ENCODE measurements at places on chromosomes 1 and 21.

- no peak for DNase-seq
Observed at GRCh38 chr1:8941906-8942305, 3.8 kb upstream of the CA6 start.

DNA sequence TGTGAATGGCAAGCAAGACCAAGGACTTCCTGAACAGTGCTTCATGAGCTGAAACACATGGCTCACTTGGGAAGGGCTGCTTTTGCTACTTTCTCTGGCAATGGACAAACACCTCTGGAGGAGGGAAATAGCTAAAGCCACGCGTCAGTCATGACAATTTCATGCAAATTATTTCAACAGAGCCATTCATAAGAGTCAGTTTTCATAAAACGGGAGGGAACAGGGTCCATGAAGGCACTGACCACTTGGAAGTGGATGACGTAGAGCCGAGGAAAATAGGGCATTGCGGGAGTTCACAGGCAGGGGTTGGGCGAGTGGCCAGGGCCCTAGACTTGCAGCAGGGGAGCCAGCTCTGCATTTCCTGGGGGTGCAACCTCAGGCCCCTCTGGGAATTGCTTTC, 43.9 kb downstream of the SDC3 start:
- no peak for DNase-seq

DNA sequence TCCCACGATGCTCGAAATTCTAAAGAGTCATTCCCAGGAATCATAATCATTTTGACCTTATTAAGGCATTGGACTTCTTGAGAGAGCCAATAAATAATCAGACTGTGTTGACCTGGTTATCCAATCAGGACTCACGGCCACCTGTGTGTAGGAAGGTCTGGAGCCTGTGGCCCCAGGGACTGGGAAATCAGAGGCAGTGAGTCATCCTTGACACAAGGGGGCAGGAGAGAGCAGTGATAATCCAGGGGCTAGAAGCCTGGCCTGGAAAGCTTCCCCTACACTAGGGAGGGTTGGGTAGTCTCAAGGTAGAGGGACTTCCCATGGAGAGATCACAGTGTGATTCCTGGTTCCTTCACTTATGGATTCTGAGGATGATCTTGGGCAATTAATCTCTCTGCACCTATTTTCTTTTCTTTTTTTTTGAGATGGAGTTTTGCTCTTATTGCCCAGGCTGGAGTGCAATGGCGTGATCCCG, 4.7 kb downstream of the MR1 start:
- peak; percentile 55 for DNase-seq

GRCh38 chr1:165852871-165853270, 25.5 kb downstream of the UCK2 start:
- DNase-seq: no peak

DNA sequence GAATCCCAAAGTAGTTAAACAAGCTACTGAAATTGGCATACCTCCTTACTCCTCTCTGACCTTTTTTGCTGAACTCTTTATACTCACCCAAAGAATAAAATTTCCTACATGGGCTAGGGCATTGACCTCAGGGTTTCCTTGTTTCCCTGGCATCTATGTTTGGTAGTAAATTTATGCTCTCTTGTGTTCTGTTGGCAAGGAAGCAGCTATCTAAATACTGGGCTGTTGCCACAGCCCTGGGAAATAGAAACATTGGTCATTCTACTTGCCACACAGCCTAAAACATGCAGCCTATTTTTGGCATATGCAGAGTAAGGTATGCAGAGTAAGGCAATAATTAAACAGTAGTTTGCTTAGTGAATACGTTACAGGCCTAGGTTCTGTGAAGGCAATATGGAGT, 351.4 kb downstream of the HLX start:
- no peak for DNase-seq

- no peak for DNase-seq
Observed at GRCh38 chr1:48105165-48105564, 108.0 kb upstream of the TRABD2B start.

- DNase-seq: no peak
Observed at GRCh38 chr1:28853093-28853742, 41.2 kb downstream of the OPRD1 start.

DNA sequence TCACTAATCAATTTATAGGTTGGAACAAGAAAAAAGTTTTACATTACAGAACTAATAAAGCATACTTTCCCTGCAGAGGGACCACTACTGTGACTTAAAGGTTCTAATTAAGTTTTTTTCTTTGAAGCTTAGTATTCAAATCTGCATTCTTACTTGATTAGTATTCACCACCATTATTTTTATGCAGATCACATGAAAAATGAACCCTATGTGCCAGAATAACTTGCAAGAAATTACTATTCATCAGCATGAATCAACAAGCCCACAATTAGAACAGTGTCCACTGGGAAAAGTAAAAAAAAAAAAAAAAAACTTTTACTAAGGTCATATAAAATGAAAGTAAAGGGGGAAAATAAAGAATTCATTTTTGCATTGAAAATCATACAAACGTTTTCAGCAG, 90.8 kb downstream of the SMYD3 start:
- DNase-seq: no peak

DNA sequence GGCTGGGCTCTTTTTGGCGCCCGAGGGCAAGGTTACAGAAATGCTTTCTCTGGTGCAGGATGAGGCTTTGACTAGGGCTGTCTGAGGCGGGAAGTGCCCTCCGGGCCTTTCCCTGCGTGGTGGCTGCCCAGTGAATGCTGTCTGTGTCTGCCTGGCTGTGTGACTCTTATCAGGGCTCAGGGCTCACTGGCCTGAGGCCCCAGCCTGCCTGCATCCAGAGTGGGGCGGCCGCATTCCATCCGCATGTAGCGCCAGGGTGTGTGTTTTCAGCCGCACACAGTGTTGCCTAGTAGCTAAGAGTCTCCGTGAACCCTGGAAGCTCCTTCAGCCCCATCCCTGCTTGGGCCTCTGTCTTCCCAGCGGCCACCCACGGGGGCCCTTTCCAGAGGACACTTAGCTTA, 59.1 kb downstream of the FAAP20 start:
- DNase-seq: no peak

DNA sequence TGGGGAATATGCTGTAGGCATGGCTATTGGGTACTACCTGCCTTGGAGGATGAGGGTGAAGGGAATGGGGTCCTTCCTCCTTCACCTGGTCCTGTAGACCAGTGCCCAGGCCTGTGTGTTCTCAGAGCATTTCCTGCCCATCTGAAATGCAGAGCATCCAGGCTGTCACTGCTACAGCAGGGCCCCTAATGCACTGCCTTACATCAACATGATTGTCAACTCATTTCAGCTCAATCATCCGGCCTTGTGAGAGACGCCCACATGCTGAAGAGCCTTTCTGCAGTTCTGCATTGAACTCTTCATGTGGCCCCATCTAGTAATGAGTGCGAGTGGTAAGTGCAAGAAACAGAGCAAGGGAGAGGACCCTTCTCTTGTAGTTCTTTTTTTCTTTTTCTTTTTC, 39.8 kb upstream of the SRP9 start:
- DNase-seq: no peak

DNA sequence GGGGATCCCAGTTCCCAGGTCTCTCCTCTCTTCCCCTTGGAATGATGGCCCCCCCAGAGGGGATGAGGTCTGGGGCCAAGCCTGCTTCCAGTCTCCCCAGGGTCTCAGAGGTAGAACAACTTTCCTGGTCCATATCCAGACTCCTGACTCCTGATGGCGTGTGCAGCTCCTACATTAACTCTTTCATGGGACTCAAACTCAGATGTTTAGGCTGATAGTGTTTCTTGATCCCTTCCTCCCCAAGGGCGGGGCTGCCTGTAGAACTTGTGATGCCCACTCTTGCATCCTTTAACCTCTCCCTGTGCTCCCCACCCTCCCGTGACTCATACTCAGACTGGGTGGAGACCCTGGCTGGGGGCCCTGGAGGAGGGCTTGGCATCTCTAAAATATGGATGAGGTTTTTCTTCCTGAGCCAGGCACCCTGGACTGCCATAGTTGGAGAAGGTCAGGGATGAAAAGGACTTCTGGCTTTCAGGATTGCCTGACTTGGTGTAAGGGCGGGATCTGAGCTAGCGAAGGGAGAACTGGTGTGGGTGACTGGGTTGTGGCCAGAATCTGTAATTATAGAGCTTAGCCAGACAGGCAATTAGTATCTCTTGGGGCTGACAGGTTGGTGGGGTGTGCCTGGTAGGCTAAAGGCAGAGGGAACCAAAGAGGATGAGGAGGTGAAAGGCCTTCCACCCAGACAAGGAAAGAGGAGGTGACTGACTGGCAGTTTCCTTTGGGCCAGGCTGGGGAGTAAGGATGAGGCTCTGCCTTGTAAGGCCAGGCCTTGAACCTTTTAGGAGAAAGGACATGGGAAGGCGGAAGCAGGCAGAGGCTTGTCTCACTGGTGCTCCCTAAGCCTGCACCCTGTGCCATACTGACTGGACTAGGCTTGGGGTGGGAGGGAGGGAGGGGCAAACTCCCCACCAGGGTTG, 1.5 kb downstream of the ATP8B2 start:
- no peak for DNase-seq

- no peak for DNase-seq
Observed at GRCh38 chr1:153959454-153959853, 1.0 kb upstream of the CRTC2 start.

DNA sequence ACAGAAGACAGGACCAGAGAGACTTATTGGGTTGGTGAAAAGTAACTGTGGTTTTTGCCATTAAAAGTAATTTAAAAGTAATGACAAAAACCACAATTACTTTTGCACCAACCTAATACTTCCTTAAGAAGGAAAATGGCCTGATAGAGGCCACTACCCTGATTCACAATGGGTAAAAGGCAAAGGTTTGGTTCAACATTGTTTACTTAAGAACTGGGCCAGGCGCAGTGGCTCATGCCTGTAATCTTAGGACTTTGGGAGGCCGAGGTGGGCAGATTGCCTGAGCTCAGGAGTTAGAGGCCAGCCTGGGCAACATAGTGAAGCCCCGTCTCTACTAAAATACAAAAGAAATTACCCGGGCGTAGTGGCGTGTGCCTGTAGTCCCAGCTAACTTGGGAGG, 48.2 kb upstream of the RCOR3 start:
- DNase-seq: no peak

- DNase-seq: no peak
Observed at GRCh38 chr1:40132383-40133311, 28.5 kb upstream of the RLF start.

DNA sequence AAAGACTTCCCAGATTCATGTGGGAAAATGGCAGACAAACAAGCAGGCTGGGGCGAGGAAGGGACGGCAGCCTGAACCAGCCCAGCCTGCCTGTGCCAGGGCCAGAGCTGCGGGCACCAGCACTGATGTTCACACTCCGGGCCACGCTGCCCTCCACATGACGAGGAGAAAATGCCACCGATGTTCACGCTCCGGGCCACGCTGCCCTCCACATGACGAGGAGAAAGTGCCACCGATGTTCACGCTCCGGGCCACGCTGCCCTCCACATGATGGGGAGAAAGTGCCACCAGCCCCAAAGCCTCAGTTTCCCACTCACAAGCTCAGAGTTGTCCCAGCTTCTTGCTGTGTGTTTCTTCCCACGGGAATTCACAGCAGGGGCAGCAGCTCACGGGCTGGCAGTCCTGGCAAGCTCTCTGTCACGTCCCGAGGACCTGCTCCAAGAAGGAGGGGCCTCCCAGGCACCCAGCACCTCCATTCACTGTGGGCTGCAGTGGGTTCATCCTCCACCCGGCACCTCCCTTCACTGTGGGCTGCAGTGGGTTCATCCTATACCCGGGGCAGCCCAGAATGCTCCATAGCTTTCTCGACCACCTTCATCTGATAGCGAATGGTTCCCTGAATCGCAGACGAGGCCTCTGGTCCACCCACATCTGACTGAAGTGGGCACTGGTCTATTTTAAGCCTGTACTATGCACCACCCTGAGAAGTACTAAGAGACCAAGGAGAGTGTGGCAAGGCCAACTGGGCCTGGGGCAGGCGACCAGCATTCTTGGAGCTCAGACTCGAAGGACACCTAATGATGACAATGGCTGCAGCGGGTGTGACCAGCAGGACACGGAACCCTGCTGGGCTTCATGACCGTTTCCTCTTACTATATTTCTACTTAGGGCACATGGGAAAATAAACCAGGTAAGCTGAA, 108.8 kb downstream of the NPHP4 start:
- DNase-seq: no peak

- DNase-seq: no peak
Observed at GRCh38 chr1:24255226-24255625, 63.9 kb upstream of the GRHL3 start.

DNA sequence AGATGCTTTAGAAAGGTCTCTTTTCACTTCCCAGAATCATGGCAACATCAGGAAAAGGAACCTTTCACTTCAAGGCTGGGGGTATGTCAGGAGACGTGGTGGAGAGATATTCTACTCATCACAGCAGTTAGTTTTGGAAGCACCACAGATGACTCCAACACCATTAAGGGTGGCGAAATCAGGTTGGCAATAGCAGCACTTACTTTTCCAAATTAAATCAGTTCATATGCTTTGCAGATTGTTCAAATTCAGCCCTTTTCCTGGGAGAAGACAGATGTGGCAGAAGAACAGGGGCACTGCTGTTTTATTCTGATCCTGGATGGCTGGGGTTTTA, 79.0 kb downstream of the RUNX1 start:
- no peak for DNase-seq

DNA sequence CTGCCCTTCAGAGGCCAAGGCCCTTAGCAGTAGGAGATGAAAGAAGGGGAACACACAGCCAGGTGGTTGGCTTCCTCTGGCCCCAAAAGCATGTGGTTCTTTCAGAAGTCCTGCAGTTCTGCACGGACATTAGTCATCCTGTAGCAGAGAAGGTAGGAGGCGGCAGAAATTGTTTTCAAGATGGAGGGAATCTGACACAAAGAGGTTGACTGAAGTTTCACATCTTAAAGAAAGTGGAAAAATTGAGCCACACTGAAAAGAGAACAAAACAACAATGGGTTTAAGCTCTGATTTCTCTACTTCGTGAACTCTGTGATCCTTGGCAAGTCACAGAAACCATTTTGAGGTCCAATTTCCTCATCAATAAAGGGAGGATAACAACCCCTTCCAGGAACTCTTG, 125.3 kb upstream of the DNAH14 start:
- DNase-seq: no peak

GRCh38 chr1:153678519-153679336, at the start of gene NPR1:
Gene NPR1, plus strand, starts transcription at chr1:153678688. Its CDS starts 421 bp downstream, at chr1:153679109.
- no peak for DNase-seq

DNA sequence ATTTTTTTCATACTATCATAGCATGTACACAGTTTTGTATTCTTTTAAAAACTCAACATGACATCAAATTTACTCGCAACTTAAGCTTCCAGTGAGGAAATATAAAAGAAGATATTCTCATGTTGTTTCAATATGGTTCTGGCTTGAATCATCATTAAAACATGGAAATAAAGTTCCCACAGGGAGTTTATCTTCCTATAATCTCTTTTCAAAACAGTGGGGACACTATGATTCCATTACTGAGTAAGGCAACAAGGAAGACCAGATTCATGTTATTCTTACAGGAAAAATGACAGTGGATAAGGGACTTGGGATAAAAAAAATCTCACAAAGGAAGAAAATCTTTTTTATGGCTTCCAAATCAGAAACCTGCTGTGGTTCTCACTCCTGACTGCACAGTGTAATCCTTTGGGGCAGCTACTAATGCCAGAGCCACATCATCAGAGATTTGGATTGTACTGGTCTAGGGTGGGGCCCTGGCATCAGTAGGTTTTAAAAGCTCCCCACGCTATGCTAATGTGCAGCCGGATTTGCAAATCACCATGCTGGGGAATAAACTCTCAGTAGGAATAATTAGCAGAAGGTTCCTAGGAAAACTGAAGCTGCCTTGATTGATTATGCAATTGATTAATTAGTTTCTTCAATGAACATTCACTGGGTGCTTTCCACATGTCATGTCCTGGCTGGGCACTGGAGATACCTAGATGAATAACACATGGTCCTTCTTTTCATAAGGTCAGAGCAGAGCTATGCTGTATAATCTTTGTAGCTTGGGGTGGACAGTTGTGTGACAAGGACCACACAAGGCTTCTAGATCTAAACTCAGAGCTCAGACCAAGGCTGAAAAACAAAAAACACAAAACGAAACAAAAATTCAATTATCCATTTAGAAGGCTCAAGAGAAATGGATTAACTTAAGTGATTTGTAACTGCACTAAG, 71.1 kb upstream of the C8B start:
- DNase-seq: no peak

Measured in activated gamma-delta T cell treated with Interleukin-2 at 50 U/mL for 16 hours (primary cell).